ENCODE measurements at places on chromosomes 4 and X.

DNA sequence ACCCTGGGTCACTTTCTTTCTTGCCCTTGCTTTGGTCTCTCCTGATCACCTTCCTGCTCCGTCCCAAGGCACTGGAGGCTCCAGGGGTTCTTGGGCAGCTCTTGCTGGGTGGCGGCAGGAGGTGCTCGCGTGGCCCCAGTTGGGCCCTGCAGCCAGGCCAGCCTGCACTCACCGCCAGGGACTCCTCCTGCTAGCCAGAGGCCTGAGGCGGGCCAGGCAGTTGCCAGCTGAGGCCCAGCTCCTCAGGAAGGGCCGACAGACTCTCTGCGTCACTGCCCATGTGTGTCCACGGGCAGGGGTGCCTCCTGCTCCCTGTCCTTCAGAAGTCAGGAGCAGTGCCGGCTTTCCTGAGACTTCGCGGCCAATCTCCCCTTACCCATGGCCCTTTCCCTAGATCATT, 9.3 kb downstream of the SUV39H1 start:
- DNase-seq = no peak

GRCh38 chr4:181418496-181418895, 824.7 kb upstream of the TENM3 start:
- no peak for DNase-seq

DNA sequence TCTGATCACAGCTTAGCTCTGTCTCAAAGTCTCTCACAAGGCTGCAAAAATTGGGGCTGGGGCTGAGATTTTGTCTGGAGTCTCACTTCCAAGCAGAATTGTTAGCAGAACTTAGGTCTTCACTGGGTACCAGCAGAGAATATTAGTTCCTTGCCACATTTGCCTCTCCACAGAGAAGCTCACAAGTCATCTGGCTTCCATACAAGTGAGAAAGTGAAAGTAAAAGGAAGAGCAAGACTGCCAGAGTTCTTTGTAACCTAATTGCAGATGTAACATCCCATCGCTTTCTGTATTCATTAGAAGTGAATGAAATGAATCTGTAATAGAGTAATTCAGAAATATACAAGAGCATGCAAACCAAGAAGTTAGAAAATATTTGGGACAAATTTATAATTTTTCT, 624.1 kb upstream of the GNPDA2 start:
- no peak for DNase-seq

- no peak for DNase-seq
These were observed 23.9 kb upstream of the MSN start for GRCh38 chrX:65643531-65644052.

DNA sequence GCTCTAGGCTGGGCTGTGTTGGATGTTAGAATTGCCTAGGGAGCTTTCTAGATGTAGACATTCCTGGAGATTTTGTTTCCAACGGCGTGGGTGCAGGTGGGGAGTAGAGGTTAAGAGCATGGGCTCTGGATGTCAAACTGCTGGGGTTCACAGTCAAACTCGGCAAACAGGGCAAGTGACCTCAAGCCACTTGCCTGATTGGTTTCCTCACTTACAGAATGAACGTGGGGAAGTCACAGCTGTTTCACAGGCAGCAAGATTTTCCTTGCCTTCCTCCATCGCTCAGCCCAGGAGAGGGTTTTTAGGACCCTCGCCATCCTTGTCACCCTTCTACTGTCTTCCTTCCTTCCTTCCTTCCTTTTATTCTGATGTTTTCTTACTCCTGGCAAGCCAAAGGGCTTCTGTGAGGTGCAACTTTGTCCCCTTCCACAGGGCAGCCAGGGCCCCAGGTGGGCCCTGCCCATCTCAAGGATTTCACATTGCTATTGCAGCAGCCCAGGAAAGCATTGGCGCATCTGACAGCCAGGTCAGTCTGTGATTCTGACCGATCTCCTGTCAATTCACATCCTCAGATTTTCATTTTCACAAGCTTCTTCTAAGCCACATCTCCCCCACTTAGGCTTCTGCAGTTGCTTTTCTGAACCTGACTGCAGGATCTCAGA, 7.0 kb downstream of the RTL5 start:
- no peak for DNase-seq

GRCh38 chr4:54852054-54852453, 194.3 kb downstream of the KIT start:
- no peak for DNase-seq

DNA sequence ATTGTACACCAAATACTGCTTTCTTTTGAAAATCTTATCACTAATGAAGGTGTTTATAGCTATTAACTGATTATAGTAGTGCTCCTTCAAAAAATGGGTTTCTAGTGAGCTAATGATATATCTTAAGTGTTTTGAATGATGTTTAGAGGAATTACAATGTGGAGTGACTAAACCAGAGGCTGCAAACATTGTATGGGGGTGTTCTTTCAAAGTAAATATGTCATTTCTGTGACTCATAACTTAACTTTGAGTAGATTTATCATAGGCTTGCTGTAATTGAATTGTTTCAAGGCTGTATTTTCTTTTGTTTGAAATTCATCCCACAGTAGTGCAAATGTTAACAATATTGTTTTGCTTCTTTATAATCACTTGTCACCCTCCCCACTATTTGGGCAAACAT, 141.6 kb downstream of the IL1RAPL2 start:
- DNase-seq = no peak

- DNase-seq = no peak
These were observed 30.1 kb downstream of the SPATA18 start for GRCh38 chr4:52081216-52081615.
